ENCODE measurements at places on chromosomes 6 and 20. TPM values are rescaled to one million over a fixed set of nuclear protein-coding genes. Genes with fewer than 3 reads are reported as not detected.
A peak's percentile ranks its signal among the peaks of the same experiment; 100 is the strongest.

Gene RSPH9
- not detected for total RNA-seq

Gene C6orf58
- total RNA-seq, result not detected

DNA sequence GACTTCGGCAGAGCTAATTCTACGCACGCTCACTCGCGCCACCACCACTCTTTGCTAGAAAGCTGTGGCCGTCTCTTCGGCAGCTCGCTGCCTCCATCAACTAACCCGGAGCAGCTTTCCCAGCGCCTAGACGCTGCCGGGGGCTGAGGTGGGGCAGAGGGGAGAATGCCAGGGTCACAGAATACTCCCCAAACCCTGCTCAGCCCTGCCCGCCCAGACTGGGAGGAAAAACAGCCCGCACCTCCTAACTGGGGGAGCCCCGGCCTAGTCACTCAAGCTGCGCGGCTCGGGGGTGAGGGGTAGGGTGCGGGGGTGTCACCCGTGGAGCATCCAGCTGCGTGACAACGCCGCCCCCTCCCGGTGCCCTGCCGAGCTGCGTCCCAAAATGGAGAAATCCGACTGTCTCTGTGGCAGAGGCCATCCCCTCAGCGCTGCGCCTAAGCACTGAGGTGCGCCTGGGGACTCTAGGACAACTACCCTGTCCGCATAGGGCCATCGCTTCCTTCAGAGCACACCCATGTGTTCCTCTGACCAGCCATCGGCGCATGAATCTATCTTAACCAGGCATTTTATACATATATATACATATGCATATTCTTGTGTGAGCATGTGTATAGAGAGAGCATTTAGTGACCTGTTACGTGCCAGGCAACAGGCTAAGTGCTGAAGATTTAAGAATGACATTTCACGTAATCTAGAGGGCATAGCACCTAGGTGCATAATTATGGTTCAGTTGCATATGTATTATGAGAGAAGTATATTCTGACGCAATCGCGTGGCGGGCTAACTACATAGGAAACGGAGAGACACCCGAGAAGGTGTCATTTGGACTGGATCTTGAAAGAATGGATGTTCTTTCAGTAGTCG lies 1.5 kb upstream of the TENT5A start:
- peak overlapping the region; percentile 93 for H3K4me3 ChIP-seq
- DNase-seq, result peak; percentile 89
- H3K27me3 ChIP-seq, result no peaks in the 10 kb centered on the region
- no peaks in the 10 kb centered on the region for H3K36me3 ChIP-seq
- H3K4me1 ChIP-seq, result peaks cover 29% of the 10 kb centered on the region

GRCh38 chr6:147132889-147133288 lies 71.3 kb upstream of the STXBP5 start:
- DNase-seq, result no peak
- no peaks in the 10 kb centered on the region for H3K36me3 ChIP-seq
- no peak overlapping the region for H3K4me3 ChIP-seq
- H3K4me1 ChIP-seq, result no peaks in the 10 kb centered on the region

DNA sequence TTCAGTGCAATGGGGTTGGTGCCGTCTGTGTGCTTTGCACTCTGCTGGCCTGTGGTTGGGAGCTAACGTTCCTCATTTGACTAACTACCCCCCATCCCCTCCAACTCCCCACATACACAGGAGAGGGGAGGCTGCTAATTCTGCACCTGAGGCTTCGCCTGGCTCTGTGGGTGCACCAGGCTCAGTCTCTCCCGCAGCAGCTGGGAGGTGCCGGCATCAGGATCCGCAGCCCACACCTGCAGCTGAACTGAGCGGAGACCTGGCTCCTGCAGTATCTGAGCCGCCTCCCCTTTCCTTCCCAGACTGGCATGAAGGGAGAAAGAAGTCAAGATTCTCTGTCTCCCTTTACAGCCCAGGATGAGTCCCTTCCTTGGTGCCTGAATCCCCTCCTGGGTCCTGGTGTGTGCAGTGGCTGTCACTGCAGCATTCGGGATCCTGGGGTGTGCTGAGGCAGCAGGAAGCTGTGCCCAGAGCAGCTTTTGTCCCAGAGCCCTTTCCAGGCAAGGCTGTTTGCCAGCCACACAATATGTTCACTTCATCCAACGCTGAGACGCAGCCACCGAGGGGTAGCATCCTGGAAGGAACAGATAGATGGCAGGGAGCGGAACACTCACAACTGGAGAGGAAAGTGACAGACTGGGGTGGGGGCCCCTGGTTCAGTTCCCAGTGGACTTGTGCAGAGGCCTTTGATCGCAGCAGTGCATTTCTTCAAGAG lies 70.2 kb downstream of the CDH4 start:
- DNase-seq, result no peak
- H3K4me1 ChIP-seq, result no peaks in the 10 kb centered on the region
- no peak overlapping the region for H3K27ac ChIP-seq
- no peak overlapping the region for H3K4me3 ChIP-seq
- no peaks in the 10 kb centered on the region for H3K36me3 ChIP-seq
- H3K27me3 ChIP-seq, result no peaks in the 10 kb centered on the region

GRCh38 chr20:32112841-32113240 lies 3.3 kb downstream of the TM9SF4 start:
- H3K36me3 ChIP-seq, result no peaks in the 10 kb centered on the region
- H3K4me1 ChIP-seq, result peaks cover 18% of the 10 kb centered on the region
- no peak for DNase-seq
- H3K27ac ChIP-seq, result peak overlapping the region; percentile 11
- no peaks in the 10 kb centered on the region for H3K27me3 ChIP-seq
- H3K4me3 ChIP-seq, result no peak overlapping the region

- H3K27me3 ChIP-seq, result peaks cover 7% of the 10 kb centered on the region
- no peak for DNase-seq
- H3K4me1 ChIP-seq, result no peaks in the 10 kb centered on the region
- no peak overlapping the region for H3K4me3 ChIP-seq
- no peaks in the 10 kb centered on the region for H3K36me3 ChIP-seq
- no peak overlapping the region for H3K27ac ChIP-seq
Observed at GRCh38 chr6:13239530-13240455, 88.5 kb downstream of the TBC1D7 start.

- H3K36me3 ChIP-seq, result no peaks in the 10 kb centered on the region
- DNase-seq, result no peak
- H3K4me1 ChIP-seq, result no peaks in the 10 kb centered on the region
- H3K27ac ChIP-seq, result no peak overlapping the region
Observed at GRCh38 chr6:132072831-132073230, 121.7 kb upstream of the CCN2 start.

- H3K4me1 ChIP-seq, result peaks cover 6% of the 10 kb centered on the region
- no peaks in the 10 kb centered on the region for H3K36me3 ChIP-seq
- no peak for DNase-seq
- H3K27ac ChIP-seq, result no peak overlapping the region
- H3K4me3 ChIP-seq, result no peak overlapping the region
Observed at GRCh38 chr20:38199501-38200390, 34.7 kb upstream of the TGM2 start.

DNA sequence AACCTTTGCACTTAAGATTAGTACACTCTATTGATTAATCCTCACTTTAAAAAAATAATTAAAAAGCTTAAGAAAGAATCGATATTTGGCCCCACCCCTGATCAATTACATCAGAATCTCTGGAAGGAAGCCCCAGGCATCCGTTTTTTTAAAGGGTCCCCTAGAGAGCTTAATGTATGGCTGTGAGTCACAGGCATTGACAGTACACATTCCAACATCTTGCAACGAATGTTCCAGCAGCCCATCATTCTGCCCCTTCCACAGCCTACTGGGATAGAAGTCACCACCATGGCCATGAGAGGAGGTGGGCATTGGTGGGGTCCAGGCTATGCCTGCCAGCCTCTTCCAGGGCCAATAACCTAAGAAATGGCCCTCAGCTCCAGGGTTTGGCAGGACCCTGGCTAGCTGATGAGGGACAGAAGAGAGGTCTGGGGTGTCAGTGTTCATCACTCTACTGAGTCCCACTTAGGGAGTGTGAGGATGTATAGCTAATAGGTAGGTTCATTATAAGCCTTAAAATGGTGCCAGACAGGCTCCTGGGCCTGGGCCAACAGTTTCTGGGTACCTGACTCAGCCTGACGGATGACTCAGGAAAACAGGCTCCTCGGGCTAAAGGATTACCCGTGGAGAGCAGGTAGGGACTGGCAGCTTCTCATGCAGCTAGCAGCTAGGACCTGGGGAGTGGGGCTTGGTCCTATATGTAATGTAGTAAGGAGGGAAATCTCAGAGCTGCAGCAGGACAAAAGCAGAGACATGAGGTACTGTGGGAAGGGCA lies 40.4 kb downstream of the MDGA1 start:
- H3K27ac ChIP-seq, result no peak overlapping the region
- H3K4me1 ChIP-seq, result no peaks in the 10 kb centered on the region
- no peak overlapping the region for H3K4me3 ChIP-seq
- no peak for DNase-seq

- H3K36me3 ChIP-seq, result peaks cover 17% of the 10 kb centered on the region
- no peaks in the 10 kb centered on the region for H3K27me3 ChIP-seq
- no peak overlapping the region for H3K27ac ChIP-seq
- no peaks in the 10 kb centered on the region for H3K4me1 ChIP-seq
Observed at GRCh38 chr6:13604135-13604534, 11.0 kb upstream of the NOL7 start.

- no peaks in the 10 kb centered on the region for H3K4me1 ChIP-seq
- no peaks in the 10 kb centered on the region for H3K27me3 ChIP-seq
- no peak overlapping the region for H3K27ac ChIP-seq
- H3K4me3 ChIP-seq, result no peak overlapping the region
- no peak for DNase-seq
Observed at GRCh38 chr20:1905693-1906092, 10.5 kb downstream of the SIRPA start.

DNA sequence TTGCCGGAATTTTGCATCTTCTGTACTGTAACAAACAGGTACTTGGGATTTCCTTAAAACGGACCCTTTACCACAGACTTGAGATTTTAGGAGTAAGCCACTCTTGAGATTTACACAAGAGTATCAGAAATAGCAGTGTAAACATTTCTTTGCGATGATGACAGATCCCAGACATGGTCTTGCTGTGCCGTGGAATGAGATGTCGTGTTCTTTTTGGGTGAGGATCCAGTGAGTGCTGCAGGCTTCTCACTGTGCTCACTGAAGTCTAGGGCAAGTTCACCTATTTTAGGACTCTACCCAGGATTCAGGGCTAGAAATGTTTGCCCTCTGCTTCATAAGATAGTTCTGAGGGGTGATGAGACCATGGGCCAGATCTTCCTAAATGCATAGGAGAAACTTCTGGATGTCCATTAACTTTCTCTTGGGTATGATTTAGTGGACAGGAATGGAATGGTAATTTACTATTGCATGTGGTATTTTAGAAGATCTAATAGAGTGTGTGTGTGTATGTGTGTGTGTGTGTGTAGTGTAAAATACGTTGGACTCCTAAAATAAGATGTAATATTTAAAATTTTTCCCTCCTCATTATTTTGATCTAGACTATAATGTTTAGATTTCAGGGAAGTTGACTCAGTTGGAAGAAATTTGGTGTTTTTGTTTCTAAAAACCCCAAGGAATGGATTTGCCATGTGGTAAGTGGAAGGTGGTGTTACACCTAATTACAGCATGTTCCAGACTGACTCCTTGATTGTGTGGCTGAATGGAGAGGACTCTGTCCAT lies 8.5 kb downstream of the LRRC1 start:
- no peaks in the 10 kb centered on the region for H3K36me3 ChIP-seq
- no peak for DNase-seq
- no peaks in the 10 kb centered on the region for H3K4me1 ChIP-seq
- H3K27ac ChIP-seq, result no peak overlapping the region
- no peaks in the 10 kb centered on the region for H3K27me3 ChIP-seq

DNA sequence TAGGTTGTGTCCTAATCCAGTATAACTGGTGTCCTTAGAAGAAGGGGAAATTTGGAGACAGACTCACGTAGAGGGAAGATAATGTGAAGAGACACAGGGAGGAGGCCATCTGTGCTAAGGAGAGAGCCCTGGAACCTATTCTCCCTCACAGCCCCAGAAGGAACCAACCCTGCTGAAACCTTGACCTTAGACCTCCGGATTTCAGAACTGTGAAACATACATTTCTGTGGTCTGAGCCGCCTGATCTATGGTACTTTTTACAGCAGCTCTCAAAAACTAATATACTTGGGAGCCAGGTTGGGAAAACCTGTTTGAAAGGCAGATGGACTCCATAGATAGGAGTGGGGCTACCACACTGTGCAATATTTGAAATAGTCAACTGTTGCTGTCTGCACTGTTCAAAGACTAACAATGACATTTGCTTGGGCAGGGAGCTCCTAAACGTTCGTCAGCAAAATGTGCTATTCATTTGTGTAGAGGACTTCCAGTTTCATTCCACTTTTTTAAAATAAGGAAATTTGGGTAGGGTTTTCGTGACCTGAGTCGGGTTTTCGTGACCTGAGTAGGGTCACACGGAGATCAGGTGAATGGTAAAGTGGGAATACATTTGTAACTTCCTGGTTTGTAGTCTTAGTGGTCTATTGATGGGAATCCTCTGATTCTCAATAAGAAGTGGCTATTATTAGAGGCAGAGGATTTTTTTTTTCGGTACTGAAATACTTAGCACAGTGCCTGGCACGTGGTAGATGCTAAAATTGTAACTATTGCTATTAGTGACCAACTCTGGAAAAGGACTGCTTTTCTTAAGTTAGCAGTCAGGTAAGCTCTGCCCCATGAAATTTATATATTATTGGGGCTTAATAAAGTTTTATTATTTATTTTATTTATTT lies 11.4 kb downstream of the TAGAP start:
- H3K4me1 ChIP-seq, result peaks cover 33% of the 10 kb centered on the region
- peaks cover 41% of the 10 kb centered on the region for H3K36me3 ChIP-seq
- H3K27me3 ChIP-seq, result no peaks in the 10 kb centered on the region
- H3K27ac ChIP-seq, result no peak overlapping the region
- DNase-seq, result no peak

DNA sequence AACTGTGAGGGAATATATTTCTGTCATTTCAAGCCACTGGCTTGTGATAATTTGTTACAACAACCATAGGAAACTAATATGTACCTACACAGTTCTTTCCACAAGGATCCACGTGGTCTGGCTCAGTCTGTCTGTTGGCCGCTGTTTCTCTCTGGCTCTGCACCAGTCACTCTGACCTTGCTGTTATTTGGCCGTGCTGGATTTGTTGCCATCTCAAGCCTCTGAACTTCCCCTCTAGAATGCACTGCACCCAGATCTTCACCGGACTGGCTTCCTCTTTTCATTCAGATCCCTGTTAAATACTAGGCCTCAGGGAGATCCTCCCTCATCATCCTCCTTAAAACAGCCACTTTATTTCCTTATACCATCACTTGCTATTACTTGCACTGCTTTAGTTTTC lies 446.8 kb downstream of the TFAP2B start:
- no peak for DNase-seq
- H3K4me3 ChIP-seq, result no peak overlapping the region
- no peaks in the 10 kb centered on the region for H3K27me3 ChIP-seq

All from natural killer cell (primary cell).